ENCODE measurements at places on chromosomes 12 and 14.

DNA sequence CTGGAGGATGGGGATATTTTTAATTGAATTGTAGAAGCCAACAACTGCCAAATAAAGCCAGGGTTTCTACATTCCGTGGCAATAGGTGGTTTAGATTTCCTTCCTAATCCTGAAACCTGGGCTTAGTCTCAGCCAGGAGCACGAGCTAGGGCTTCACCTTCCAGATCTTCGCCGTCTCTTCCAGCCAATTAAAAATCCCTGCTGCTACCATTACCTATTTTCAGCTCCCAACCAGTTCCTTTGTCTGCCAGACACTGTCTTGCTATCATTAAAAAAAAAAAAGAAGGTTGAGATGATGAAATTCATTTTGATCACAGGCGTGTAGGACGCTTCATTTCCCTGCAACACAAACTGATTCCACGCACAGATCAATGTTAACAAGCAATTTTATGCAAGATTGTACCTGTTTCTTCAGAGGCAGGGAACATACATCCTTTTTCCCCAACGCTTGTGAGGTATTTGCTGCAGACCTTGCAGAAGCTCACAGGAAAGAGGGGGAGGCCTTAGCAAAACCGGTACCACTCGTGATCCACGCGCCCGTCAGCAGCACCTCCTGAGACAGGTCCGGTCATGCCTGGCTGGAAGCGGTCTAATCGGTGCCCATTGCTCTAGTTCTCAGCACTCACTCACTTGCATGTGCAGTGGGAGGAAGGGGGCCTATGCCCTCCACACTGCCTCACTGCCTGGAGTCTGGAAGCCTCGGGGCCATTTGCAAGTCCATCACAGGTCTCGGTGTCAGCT lies 65.1 kb downstream of the SLC6A12 start:
- no peak overlapping the region for H3K4me3 ChIP-seq
- no peak for DNase-seq

- DNase-seq = no peak
- peaks cover 9% of the 10 kb centered on the region for H3K4me1 ChIP-seq
- no peak overlapping the region for H3K27ac ChIP-seq
Observed at GRCh38 chr12:105226219-105226618, 9.8 kb downstream of the APPL2 start.

DNA sequence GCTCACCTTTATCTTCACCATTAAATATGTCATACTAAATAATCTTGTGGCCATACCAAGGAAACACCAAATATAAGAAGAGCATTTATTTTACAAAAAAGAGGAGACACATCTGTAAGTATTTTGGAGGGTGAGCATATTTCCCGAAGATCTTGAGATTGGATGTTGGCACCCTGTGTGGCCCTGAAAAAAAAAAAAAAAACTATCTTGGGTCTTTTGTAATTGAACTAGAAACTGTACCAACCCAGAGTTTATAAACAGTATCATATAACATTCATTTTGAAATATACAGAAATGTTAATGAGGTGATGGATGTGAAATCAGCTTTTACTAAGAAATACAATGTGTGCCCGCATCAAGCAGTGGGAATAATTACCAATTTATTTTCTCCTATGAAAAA lies 104.0 kb upstream of the FRMD6 start:
- H3K4me3 ChIP-seq = no peak overlapping the region

- peaks cover 20% of the 10 kb centered on the region for H3K4me1 ChIP-seq
- H3K27me3 ChIP-seq = no peaks in the 10 kb centered on the region
- DNase-seq = peak; percentile 83
- peaks cover 10% of the 10 kb centered on the region for H3K36me3 ChIP-seq
- peak within 1 kb of the TSS; percentile 100 for H3K27ac ChIP-seq
- H3K4me3 ChIP-seq = peak within 1 kb of the TSS; percentile 99
Observed at GRCh38 chr12:389142-390096, at the start of gene KDM5A. Gene KDM5A (minus strand): TSS chr12:389320. CDS start chr12:389091, 229 bp downstream.

DNA sequence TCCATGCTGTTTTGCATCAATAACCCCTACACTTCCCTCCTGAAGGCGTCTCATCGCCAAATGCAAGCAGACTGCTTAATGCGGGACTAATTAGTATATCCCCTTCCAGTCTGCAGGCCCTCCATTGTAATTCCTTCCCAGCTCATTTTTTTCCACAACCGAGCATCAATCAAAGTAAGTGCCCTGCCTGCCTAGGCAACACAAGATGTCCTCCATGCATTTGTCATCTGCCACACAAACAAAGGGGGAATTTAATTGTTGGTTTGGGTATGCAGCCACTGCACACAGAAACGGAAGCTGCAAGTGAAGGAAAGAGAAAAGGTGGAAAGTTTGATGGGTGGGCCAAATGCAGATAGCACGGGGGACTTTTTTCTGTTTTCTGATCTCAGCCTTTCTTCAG lies 168.0 kb downstream of the EGLN3 start:
- DNase-seq = no peak
- H3K27me3 ChIP-seq = no peaks in the 10 kb centered on the region
- no peak overlapping the region for H3K27ac ChIP-seq
